ENCODE measurements at places on chromosomes 4 and X.

GRCh38 chrX:102883491-102883890 lies 53.6 kb upstream of the RAB40AL start:
- no peak for DNase-seq

DNA sequence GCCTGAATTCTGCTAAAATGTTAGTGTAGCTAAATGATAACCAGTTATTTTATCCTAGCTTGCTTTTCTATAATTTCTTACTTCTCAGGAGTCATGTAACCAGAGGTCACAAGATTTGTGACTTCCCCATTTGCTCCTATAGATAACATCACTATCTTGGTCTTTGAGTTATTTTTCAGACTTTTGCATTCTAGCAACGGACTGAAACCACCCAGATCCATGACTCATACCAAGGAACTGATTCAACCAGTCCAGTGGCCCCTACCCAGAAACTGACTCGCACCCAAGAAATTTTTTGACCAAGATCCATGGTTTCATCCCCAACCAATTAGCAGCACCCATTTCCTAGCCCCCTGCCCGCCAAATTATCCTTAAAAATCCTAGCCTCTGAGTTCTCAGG lies 50.0 kb downstream of the IQCM start:
- no peak for DNase-seq

DNA sequence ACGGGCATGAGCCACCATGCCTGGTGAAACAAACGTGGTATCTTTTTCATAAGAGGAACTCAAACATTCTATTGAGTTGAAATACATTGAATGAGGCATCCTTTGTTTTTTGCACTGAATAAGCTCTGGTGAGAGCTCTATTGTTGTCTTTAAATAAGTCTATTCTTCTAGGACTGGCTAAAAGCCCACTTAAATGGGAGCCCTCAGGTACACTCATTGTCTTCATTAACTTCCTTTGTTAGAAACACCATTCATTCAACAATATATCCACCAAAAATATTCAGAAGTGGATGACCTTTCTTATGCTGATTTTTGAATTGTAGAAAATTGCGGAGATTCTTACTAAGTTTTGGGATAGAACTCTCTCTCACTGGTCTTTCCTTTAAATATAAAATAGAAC lies 568.0 kb downstream of the IL1RAPL1 start:
- DNase-seq: no peak

- DNase-seq: no peak
These were observed 48.6 kb upstream of the TMEM164 start for GRCh38 chrX:109954333-109954732.

GRCh38 chrX:43448688-43449087 lies 207.4 kb upstream of the MAOA start:
- DNase-seq: no peak

GRCh38 chr4:40182954-40183353 lies 13.9 kb upstream of the RHOH start:
- no peak for DNase-seq

DNA sequence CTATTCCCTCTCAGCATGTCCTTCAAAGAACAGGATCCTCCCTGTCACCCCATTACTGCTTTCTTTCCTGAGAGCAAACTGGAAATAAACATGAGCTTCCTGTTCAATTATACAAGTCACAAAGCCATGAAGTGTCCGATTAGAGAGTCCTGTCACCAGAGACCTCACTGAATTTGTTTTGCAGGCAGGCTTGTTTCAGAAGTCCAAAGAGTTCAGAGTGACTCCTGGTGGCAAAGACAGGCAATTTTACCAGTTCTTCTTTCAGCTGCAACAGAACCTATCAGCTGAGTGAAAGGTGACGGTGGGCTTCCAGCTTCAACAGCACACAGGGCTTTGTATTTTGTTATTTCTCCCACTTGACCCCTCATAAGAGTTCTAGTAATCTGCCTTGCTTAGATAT lies 6.4 kb downstream of the ELK1 start:
- DNase-seq: no peak

- no peak for DNase-seq
These were observed 29.2 kb downstream of the LETM1 start for GRCh38 chr4:1826531-1827350.
